ENCODE measurements at places on chromosomes 2 and 18.

DNA sequence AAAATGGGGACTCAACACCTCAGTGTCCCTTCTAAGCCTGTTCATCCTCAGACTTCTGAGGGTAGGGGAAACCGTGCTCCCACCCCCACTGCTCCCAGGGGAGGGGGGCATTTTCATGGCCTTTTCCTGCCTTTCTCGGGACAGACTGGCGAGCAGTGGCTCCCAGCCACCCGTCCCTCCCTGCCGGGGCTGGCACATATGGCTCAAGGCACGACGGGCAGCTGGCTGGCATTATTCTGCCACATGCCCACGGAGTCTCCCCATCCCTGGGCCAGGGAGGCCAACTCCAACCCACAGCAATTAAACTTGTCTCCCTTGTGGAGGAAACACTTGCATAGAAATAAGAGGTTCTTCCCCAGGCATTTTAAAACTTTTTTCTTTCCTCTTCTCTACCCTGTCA is 148.5 kb upstream of the CBLN2 start:
- no peak for DNase-seq

- DNase-seq, result peak; percentile 35
Measured at GRCh38 chr2:101230541-101231001, 22.1 kb upstream of the CNOT11 start.

GRCh38 chr2:226121046-226121738 is 678.4 kb downstream of the IRS1 start:
- DNase-seq, result no peak

DNA sequence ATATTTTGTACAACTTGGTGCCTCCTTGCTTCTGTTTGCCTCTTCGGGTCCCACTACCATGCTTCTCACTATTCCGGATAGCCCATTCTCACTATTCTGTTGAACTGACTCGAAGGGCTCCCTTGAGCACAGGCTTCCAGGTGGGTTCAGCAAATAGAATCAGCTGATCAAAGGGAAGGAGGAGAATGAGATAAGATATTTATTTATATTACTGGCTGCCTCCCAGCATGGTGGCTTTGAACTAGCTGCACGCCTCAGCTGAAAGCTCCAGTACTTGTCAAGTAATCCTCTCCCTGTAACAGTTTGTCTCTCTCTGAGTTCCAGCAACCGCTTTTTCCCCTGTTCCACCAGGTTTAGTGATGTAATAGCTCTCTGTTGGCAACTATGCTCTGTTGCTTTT is 187.8 kb upstream of the HNRNPA3 start:
- no peak for DNase-seq

- no peak for DNase-seq
Measured at GRCh38 chr18:12769644-12770440, 67.0 kb downstream of the PSMG2 start.

DNA sequence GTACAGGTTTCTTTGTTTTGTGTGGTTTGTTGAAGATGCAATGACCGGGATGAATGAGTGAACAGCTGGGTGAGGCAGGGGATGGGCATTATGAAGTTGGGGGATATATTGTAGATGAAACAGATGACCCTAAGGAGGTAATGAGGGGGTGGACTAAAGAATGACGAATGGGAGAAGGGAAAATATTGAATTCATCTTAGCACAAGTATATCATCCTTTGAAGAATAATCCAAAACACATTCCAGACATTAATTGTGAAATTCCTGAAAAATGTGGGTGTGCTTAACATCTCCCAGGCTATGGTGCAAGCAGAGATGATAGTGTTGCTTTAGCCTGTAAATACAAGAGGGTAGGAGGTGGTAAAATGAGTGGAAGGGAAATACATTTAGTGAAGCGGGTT is 5.8 kb downstream of the CRIM1 start:
- no peak for DNase-seq

- DNase-seq, result no peak
Measured at GRCh38 chr2:157444641-157445040, 752 bp upstream of the CYTIP start.

- DNase-seq, result no peak
Measured at GRCh38 chr2:135838502-135838901, 1.5 kb upstream of the LCT start.

GRCh38 chr2:235098269-235098668 is 146.5 kb downstream of the SH3BP4 start:
- DNase-seq, result no peak

DNA sequence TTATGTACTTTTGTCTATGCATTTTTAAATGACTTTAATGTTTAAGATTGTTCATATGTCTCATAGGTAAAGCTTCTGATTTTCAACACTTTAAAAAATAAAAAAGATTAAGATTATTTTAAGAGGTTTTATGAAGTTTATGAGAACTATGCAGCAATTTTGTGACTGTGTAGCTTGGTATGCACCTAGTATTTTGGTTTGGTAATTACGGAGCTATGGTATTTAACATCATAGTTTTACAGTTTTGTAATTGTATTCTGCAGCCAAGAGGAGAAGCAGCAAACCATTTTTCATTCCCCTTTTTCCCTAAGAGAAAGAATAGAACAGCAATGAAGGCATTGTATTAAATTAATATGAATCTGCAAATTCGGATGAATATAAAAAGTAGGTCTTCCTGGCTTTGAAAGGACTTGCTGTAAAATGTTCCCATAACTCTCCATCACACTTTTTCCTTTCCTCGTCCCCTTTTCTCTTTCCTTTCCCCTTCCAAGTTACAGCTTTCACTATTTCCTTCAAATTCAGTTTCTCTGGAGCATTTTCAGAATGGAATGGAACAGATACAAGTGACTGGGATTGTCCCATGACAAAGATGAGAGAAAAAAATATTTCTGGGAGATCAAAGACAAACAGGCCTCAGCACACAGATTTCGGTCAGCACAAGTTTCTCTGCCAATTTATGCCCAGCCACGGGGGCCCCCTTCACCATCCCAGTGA is 26.1 kb upstream of the PIEZO2 start:
- no peak for DNase-seq

GRCh38 chr2:60316381-60317033 is 236.9 kb downstream of the BCL11A start:
- peak; percentile 62 for DNase-seq

DNA sequence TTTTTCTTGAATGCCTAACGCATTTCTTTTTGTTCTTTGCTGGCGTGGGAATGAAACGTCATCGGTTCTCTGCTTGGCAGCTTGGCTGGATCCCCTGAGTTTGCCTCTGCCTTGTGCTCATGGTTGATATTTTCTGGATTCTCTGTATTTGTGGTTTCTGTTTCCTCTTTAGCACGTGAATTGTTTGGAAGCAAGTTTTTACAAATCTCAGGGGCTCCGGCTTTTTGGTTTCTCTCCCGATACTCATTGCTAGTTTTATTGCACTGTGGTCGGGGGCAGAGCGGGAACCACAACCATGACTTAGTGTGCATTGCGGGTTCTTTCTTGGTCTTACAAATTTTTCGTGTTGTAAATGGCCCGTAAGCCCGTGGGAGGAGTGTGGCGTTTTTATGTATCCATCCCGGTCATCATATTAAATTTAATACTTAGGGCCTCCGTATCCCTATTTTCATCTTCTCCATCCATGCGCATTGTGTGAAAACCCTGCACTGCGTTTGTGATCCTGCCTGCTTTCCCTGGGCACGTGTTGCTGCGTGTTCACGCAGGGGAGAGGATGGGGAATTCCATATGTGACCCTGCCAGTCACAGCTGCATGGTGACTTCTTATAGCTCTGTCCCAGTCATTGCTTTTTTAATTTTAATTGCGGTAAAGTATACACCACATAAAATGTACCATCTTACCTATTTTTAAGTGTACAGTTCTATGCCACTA is 9.4 kb downstream of the RAMP1 start:
- DNase-seq, result no peak

- DNase-seq, result peak; percentile 44
Measured at GRCh38 chr2:1593371-1594122, 150.8 kb downstream of the PXDN start.

GRCh38 chr2:46569766-46570165 is 90.4 kb downstream of the TMEM247 start:
- DNase-seq, result no peak

DNA sequence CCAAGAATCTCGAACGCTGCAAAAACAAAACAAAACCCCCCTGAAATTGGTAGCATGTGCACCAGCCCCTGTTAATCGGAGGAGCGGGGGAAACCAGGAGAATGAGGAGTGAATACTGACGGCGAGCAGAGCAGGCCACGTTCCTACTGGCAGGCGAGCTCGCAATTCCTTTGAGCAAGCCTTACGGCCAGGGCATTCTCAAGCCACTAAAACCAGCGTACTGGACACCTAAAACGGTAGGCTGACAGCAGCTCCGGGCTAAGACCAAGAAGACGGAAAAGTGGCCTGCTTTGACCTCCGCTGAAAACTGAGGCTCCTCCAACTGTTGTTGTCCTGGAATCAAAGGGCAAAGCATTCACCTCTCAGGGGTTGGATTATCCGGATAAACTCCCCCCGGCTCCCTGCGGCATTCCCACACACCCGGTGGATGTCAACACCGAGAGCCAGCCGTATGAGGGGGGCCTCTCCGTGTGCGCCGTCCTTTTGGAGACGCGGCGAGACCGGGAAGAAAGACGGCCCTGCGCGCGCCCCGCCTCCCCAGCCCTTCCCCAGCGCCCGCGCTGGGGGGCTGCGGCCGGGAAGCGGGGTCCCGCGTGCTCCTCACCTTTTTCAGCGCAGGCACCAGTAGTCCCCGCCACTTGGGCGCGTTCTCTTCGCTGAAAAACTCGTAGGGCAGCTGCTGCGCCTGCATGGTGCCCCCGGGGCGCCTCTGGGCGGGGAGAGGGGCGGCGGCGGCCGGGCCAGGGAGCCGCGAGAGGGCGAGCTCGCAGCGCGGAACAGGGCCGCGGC is 925 bp downstream of the SOS1 start:
- DNase-seq, result peak; percentile 84

DNA sequence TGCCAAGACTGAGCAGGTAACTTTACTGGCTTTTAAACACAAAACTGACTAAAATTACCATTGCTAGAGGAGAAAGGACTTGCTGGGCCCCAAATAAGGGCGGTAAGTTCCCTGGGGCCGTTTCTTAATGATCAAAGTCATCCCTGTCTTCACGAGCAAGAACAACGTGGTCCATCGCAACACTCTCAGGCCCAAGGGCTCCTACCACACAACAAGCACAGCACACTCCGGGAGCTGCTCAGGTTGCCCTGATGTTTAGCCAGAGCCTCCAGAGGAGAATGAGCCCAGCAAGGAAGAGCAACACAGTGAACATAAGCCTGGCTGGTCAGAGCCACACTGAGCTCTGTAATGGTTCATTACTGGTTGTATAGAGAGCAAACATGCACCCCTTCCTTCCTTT is 102.7 kb downstream of the DYNC1I2 start:
- no peak for DNase-seq

DNA sequence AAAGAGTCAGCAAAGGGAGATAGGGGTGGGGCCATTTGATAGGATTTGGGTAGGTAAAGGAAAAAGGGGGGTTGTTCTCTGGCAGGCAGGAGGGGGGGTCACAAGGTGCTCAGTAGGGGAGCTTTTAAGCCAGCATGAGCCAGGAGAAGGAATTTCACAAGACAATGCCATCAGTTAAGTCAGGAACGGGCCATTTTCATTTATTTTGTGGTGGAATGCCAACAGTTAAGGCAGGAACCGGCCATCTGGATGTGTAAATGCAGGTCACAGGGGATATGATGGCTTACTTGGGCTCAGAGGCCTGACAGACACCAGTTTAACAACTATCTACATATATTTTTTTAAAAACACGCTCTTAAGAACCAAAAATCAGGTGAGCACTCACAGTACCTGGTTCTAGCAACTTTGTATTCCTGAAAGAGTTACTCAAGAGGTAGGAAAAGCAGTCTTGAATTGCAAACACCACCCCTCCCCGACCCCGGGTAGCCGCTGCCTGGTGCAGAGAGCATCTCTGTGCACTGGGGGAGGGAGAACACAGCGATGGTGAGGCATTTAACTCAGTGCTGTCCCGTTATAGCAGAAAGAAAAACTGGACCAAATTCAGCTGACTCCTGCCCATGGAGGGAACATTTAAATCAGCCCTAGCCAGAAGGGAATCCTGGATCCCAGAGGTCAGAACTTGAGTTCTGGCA is 414.5 kb upstream of the KLHL29 start:
- no peak for DNase-seq

GRCh38 chr2:170310876-170311502 is 133.0 kb downstream of the MYO3B start:
- no peak for DNase-seq

GRCh38 chr2:172763079-172763478 is 27.4 kb downstream of the RAPGEF4 start:
- no peak for DNase-seq

- no peak for DNase-seq
Measured at GRCh38 chr2:19224011-19224410, 134.4 kb downstream of the OSR1 start.
